ENCODE measurements at places on chromosomes 13 and 19. TPM values are rescaled to one million over a fixed set of nuclear protein-coding genes. Genes with fewer than 3 reads are reported as not detected.

Gene MAP4K1
- polyA plus RNA-seq, result 0.31 TPM

Gene ZNF835
- polyA plus RNA-seq, result not detected

Gene KCNC3
- not detected for polyA plus RNA-seq

Gene ZNF222
- polyA plus RNA-seq, result 6.9 TPM

Gene NKPD1
- polyA plus RNA-seq, result 0.04 TPM

Gene GPR18
- polyA plus RNA-seq, result not detected

Gene TMPRSS9
- polyA plus RNA-seq, result not detected

Gene RAB3D
- polyA plus RNA-seq, result 15.6 TPM

Gene ZNF865
- polyA plus RNA-seq, result 1.4 TPM

GRCh38 chr19:44955505-44956439, 592 bp downstream of the CLPTM1 start:
- no peak for DNase-seq

DNA sequence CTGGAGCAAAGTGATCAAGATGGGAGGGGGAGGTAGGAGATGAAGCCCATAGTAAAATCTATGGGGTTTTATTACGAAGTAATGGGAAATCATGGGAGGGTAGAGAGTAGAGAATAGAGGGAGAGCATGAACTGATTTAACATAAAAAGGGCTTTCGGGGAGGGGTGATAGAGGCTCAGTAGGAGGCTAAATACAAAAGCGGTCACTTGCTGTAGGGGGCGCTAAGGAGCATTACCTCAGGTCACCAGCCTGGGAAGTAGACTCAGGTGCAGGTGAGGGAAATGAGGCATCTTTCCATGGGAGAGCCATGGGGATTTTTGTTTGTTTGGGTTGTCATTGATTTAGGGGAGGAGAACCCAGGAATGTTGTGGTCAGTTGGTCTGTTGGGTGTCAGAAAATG, 14.1 kb downstream of the KRTDAP start:
- DNase-seq, result no peak

GRCh38 chr13:73081256-73081915, 22.6 kb downstream of the KLF5 start:
- no peak for DNase-seq

GRCh38 chr13:27496006-27496405, 45.6 kb upstream of the MTIF3 start:
- DNase-seq, result no peak

- DNase-seq, result no peak
These were observed 1.2 kb downstream of the EPS15L1 start for GRCh38 chr19:16470541-16470910.

DNA sequence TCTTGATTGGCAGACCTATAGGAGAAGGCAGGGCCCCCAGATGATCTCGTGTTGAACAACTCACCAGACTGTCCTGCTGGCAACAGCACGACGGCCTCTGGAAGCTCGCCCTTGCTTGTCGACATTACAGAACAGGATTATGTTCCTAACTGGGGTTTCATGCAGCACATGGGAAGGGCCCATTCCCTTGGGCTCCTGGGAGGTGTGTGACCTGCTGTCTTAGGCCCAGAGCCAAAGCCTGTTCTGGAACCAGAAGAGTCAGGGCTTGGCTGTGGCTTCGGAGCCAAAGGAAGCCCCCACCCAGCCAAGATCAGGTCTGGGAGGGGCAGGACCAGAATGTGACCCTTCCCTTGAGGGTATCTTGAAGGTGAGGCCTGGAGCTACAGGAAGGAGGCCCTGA, 36.9 kb downstream of the RGCC start:
- no peak for DNase-seq

GRCh38 chr19:14339741-14340140, 41.5 kb upstream of the ADGRE5 start:
- no peak for DNase-seq

DNA sequence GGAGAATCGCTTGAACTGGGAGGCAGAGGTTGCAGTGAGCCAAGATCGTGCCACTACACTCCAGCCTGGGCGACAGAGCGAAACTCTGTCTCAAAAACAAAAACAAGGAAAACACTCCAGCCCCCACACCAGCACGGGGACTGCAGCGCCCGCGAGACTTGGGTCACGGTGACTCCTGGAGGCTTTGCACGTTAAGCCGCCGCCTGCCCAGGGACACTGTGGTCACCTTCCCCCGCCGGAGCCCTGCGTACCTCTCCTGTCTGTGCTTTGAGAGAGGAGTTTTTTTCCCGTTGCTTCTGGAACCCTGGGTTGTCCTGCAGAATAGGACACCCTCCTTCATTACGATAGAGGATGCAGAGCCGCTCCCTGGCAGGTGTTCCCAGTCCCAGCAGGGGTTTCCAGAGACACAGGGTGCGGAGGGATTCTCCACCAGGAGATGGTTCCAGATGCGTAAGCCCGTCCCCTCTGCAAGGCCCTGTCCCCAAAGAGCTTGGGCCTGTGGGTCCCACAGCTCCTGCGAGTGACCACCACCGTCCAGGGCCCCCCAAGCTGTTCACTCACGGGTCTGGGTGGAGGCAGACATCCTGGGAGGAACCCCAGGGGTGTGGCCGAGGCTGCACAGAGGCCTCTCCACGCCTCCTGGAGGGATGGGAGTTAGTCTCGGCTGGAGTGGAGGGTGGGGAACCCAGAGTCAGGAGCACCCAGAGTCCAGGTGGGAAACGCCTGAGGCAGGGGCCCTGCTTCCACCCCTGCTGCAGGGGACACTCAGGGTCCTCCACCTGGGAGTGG, 42.8 kb upstream of the NDUFS7 start:
- no peak for DNase-seq

DNA sequence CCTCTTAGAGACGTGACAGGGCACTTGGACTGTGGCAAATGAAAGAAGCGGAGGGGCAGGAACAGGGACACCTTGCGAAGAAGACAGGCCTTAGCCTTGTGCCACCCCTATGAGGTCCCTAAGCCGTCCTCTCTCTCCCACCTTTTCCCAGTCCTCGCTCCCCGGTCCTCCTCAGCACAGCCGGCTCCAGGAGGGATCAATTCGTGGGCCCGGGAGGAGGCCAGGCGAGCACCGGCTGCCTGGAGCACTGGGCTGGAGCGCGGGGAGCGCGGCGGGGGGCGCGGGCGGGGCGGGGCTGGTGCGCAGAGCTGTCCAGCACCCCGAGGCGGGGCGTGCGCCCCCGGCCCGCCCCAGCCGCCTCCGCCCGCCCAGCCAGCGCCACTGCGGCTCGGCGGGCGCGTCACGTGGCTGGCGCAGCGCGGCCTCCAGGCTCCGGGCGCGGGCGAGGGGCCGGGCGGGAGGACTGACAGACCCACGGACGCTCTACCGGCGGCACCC, at the start of gene LRP3:
Gene LRP3, plus strand, starts transcription at position 466 of the 498 bp plus-strand sequence. CDS start 456 bp downstream, outside the sequence.
- DNase-seq, result no peak

- no peak for DNase-seq
These were observed 362.5 kb downstream of the TDRD3 start for GRCh38 chr13:60759499-60759898.

- DNase-seq, result no peak
These were observed 42.5 kb downstream of the SPRYD7 start for GRCh38 chr13:49893591-49893990.

DNA sequence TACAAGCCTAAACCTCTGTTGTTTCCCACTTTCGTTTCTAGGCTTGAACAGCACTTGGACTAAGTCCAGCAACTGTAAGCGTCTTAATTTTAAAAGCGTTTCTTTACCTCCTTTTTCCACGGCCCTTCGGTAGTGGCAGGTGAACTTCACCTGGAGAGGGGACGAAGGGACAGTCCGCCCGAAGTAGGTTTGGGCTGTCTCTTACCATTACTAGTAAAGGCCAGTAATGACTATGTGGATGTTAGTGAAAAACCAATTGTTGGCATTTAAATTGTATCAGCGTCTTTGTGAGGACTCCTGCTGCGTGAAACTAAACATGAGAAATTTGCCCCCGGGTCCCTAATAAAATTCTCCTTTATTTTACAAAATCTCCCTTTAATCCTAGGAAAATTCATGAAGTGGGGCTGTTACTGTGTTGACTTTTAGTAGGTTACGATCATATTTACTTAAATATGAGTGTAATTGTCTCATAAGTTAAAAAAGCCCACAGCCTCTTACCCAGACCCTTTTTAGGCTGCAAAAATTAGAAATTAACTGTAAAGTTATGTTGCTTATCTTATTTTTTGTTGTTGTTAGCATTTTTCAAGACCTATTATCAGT, 983 bp downstream of the ITM2B start:
- DNase-seq, result no peak

- no peak for DNase-seq
These were observed 289.2 kb downstream of the EFNB2 start for GRCh38 chr13:106246242-106246641.

- no peak for DNase-seq
These were observed 18.6 kb downstream of the GRIK5 start for GRCh38 chr19:42051166-42052115.

DNA sequence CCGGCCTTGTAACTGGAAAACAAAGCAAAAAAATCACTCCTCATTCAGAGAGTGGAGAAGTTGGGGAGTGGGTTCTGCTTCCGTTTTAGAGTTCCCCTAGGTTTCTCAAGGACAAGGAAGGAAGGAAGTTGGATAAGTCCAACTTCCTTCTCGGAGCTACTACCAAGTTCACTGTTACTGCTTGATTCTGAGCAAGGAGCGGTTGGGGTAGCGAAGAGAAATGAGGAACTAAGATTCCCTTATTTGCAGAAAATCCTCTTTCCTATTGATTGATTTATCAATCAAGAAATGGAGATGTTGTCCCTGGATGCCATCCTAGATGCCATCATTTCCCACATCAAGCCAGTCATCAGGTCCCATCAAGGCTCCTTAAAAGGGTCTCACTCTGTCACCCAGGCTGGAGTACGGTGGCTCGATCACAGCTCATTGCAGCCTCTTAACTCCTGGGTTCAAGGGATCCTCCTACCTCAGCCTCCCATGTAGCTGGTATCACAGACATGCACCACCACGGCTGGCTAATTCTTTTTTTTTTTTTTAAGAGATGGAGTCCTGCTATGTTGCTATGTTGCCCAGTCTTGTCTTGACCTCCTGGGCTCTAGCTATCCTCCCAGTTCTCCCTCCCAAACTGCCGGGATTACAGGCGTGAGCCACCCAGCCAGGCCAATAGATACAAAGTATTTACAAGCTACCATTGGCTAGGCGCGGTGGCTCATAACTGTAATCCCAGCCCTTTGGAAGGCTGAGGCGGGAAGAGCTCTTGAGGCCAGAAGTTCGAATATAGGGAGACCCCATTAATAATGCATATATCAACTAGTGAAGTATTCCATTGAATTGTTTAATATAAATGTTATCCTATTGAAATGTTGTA, 809 bp upstream of the B9D2 start:
- no peak for DNase-seq

DNA sequence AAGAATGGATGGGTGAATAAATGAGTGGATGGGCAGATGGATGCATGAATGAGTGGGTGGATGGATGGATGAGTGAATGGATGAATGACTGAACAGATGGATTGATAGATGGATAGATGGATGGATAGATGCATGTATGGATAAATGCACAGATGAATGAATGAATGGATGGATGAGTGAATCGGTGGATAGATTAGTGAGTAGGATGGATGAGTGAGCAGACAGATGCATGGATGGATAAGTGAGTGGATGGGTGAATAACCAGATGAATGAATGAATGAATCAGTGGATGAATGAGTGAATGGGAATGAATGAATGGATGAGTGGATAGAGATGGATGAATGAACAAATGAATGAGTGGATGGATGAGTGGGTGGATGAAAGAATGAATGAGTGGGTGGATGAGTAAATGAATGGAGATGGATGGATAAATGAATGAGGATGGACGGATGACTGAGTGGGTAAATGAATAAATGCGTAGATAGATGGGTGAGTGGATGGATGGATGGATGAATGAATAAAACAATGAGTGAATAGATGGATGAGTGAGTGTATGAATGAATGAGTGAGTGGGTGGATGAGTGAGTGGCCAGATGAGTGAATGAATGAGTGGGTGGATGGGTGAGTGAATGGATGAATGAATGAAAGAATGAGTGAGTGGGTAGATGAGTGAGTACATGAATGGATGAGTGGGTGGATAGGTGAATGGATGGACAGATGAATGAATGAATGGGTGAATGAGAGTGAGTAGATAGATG, 13.0 kb downstream of the GAS6 start:
- no peak for DNase-seq

DNA sequence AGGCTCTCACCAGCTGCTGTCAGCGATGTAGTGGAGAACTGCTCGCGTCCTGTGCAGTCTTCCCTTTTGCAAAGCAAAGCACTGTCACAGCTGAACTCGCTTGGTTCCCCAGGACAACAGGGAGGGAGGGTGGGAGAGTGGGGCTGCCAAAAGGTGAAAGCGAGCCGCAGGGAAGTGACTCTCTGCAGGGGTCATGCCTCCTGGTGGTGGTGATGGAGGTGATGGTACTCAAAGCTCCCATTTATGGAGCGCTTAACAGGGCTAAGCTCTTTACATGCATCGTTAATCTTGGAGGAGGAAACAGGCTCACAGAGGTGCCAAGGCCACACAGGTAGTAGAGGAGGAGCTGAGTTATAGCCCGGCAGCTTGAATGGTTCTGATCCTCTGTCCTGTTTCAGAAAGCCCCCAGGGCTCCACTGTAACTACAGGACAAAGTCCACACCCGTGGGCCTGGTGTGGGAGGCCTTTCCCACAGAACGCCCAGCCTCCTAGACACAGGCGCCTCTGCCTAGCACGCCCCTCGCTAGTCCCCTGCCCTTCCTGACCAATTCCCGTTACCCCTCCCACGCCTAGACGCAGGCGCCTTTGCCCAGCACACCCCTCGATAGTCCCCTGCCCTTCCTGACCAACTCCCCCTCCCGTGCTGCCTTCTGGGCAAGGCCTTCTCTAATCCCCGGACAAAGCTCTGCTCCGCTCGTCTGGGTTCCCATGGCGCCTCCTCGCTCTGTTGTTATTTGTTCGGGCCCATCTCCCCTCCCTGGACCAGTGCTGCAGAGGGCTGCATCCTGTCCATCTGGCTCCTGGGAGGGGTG, 10.7 kb downstream of the PPP1R37 start:
- no peak for DNase-seq

- DNase-seq, result no peak
These were observed 1661.6 kb downstream of the SLITRK1 start for GRCh38 chr13:82220641-82221040.

DNA sequence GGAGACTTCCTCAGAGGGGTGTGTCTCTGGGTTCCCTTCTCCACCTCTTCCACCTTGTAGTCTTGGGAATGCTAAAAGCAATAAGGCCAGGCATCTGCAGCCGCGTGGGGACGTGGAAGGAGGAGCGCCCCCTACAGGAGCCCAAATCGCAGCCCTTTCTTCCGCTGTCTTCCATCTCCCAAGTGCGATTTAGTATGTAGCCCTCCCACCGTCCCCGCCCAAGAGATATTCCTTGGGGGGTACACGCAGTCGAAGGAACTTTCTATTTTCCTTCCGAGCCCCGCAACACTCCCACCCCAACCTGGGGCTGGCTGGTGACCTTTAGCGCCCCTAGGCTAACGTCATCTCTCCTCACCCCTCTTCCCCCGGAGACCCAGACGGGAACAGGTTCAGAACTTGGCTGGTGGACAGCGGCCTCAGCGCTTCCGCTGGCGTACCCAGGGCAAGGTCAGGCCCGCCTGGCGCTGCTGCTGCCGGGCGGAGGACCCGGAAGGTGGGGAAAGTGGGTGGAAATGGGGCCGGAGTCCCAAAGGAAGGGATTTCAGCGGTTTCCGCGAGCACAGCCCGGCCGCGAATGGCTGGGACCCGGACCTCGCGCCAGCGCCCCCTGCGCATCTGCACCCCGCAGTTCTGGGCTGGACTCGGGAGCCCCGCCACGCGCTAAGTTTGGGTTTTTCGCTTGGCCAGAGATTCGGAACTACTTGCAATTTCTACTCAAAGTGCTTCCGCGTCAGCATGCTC, 2.1 kb upstream of the PCDH8 start:
- DNase-seq, result no peak

GRCh38 chr19:28700176-28700575, 512.8 kb downstream of the UQCRFS1 start:
- DNase-seq, result no peak

All from AG04450 (cell line).